ENCODE measurements at places on chromosomes 7 and 10. TPM values are rescaled to one million over a fixed set of nuclear protein-coding genes. Genes with fewer than 3 reads are reported as not detected.

Gene LEP
- total RNA-seq: not detected

Gene MCM10
- 0.31 TPM for total RNA-seq

Gene SORCS1
- total RNA-seq: not detected

Gene SEMA3A
- 0.34 TPM for total RNA-seq

Gene CLCN1
- total RNA-seq: not detected

Gene CCDC201
- not detected for total RNA-seq

Gene CAMK2B
- total RNA-seq: 0.44 TPM

Gene HABP2
- total RNA-seq: not detected

Gene GPER1
- 7.6 TPM for total RNA-seq

Gene MNX1
- not detected for total RNA-seq

Measured in cardiac ventricle fibroblast (primary cell).